Stimulated activated CD4-positive, alpha-beta T cell treated with anti-CD3 and anti-CD28 coated beads, Interleukin-15, amount 100 ng/mL, for 1 hour (primary cell): ENCODE measurements at places on chromosomes 6 and 20.

GRCh38 chr20:47314647-47315338 is 41.7 kb downstream of the ZMYND8 start:
- no peak for DNase-seq

- DNase-seq: no peak
Measured at GRCh38 chr6:111890988-111891387, 17.7 kb upstream of the FYN start.

GRCh38 chr6:119158057-119158848 is 79.8 kb upstream of the FAM184A start:
- DNase-seq: no peak

- no peak for DNase-seq
Measured at GRCh38 chr6:75334266-75335040, 49.9 kb upstream of the TMEM30A start.

GRCh38 chr6:159196430-159196975 is 27.3 kb downstream of the FNDC1 start:
- no peak for DNase-seq
